SK-N-SH (cell line): ENCODE measurements at places on chromosomes 11 and 22. TPM values are rescaled to one million over a fixed set of nuclear protein-coding genes. Genes with fewer than 3 reads are reported as not detected.

The OPCML gene
- not detected in 2 replicates for polyA plus RNA-seq

The RFPL2 gene
- 0.05 and 0.06 TPM in 2 replicates for polyA plus RNA-seq

The RPS6KB2 gene
- polyA plus RNA-seq: 52.0 and 53.2 TPM in 2 replicates

The OR52K1 gene
- polyA plus RNA-seq: not detected in 2 replicates

The MMP26 gene
- not detected in 2 replicates for polyA plus RNA-seq

The SPDYC gene
- not detected in 2 replicates for polyA plus RNA-seq

The ZNF280B gene
- 0.82 and 1.2 TPM in 2 replicates for polyA plus RNA-seq

The APOA5 gene
- polyA plus RNA-seq: not detected in 2 replicates

The APOBEC3G gene
- 0.11 TPM in 1 of 2 replicates, not detected in the other for polyA plus RNA-seq

The MYEOV gene
- polyA plus RNA-seq: 3.0 and 3.6 TPM in 2 replicates

The P2RX6 gene
- polyA plus RNA-seq: 7.1 and 12.9 TPM in 2 replicates
